ENCODE measurements at places on chromosomes 16 and 17. TPM values are rescaled to one million over a fixed set of nuclear protein-coding genes. Genes with fewer than 3 reads are reported as not detected.

GRCh38 chr17:33267271-33267790, 25.8 kb downstream of the ASIC2 start:
- DNase-seq = no peak

DNA sequence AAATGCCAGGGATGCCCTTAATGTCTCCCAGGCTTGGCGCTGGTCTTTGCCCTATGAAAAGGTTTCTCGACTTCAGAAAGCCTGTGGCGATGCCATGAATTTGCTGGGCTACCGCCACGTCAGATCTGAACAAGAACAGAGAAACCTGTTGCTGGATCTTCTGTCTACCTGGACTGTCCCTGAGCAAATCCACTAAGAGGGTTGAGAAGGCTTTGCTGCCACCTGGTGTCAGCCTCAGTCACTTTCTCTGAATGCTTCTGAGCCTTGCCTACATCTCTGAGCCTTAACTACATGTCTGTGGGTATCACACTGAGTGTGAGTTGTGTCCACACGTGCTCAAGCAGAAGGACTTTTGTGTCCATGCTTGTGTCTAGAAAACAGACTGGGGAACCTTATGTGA, 11.4 kb downstream of the CHST4 start:
- no peak for DNase-seq

GRCh38 chr16:83458612-83459011, 349.2 kb upstream of the HSBP1 start:
- no peak for DNase-seq

- no peak for DNase-seq
These were observed 19.4 kb downstream of the B4GALNT2 start for GRCh38 chr17:49151996-49152395.

GRCh38 chr16:68564382-68564985, 25.4 kb downstream of the ZFP90 start:
- DNase-seq = no peak

DNA sequence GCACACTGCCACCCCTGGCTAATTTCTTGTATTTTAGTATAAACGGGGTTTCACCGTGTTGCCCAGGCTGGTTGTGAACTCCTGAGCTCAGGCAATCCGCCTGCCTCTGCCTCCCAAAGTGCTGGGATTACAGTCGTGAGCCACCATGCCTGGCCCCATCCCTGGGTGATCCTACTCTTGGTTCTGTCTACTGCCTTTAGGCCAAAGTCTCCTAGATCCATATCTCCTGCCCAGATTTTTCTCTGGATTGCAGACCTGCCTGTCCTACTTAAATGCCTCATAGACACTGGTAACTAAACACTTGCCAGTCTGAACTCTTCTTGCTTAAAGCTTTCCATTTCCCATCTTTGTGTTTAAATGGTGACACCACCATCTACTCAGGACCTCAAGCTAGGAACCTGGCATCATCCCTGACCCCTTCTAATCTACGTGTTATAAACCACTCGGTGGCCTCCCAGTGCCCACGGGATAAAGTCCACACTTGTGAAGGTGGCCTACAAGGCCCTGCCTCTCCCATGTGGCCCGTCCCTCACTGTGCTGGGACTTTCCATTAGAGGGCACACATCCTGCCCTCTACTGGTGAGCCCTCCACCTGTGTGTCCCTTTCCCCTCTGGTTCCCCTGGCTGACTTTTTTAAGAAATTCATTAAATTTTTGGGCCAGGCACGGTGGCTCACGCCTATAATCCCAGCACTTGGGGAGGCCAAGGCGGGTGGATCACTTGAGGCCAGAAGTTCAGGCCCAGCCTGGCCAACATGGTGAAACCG, 51.1 kb downstream of the USP43 start:
- DNase-seq = no peak

GRCh38 chr17:69898601-69899000, 176.4 kb upstream of the KCNJ16 start:
- no peak for DNase-seq

DNA sequence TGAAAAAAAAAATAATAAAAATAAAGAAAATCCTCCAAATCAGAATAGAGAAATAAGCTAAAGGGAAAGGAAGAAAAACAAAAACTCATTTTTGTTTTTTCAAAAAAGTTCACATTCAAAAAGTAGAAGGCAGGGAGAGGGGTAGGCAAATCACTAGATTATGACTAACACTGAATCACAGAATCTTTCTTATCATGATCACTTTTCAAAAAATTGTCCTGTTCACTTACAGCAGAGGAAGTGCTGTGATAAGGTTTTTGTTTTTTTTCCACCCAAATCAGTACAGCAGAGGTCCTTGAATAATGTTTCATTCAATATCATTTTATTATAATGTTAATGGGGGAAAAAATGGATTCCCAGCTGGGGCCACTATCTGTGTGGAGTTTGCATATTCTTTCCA, 106.4 kb downstream of the CA4 start:
- no peak for DNase-seq

Gene RAB37
- 5.5 TPM for total RNA-seq

Gene KRTAP3-2
- not detected for total RNA-seq
